ENCODE measurements at places on chromosomes 1 and 21. TPM values are rescaled to one million over a fixed set of nuclear protein-coding genes. Genes with fewer than 3 reads are reported as not detected.

DNA sequence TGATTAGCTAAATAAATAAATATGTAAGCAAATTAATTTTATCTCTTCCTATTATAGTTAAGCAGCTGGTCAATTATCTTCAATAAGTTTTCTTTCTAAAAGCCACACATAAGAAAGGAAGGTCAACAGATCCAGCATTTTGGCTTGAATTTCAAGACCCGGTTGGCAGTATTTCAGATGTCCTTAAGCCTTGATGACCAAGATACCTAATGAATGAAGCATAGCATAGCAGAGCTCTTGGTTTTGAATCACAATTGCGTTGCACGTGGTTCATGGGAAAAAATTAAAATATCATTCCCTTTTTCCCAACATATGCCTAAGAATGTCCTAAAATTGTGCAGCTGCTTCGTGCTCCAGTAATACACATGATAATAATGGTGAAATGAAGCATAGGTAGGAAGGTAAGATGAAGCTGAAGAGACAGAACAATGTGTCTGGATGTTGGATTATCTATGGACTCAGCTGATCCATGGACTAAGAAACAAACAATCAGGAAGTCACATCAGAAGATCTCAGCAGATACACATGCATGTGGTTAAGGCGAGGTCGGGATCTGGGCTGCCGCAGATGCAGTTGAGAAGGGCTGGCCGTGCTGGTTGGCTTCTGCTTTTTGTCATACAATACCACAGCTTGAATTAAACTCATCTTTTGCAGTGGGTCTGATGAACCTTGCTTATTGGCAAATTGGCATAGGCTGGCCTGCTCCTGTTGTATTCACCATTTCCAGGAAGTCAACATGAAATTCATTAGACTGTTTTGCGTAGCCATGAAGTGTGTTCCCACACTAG, 284.9 kb upstream of the RUNX1 start:
- no peak for DNase-seq
- H3K27me3 ChIP-seq, result peaks cover 3% of the 10 kb centered on the region
- H3K27ac ChIP-seq, result no peak overlapping the region
- H3K4me1 ChIP-seq, result no peaks in the 10 kb centered on the region
- no peak overlapping the region for H3K4me3 ChIP-seq
- H3K36me3 ChIP-seq, result no peaks in the 10 kb centered on the region

DNA sequence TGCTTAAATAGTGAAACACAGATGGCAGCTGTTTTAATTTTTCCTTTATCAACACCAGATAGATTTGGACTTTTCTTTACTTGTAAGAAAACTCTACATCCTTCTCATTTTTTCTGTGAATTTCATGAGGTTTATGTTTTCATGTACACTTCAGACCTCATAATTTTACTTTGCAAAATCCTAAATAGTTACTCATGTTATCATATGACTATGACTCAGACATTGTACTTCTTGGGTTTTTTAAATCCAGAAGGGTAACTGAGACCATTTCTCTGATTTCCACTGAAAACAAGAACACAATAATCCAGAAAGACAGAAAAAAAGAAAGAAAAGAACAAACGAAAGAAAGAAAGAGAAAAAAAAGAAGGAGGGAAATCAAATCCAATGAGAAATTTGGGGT, 1021.6 kb downstream of the NCAM2 start:
- no peak for DNase-seq
- no peak overlapping the region for H3K27ac ChIP-seq
- no peaks in the 10 kb centered on the region for H3K4me1 ChIP-seq
- H3K4me3 ChIP-seq, result no peak overlapping the region

The LCE2B gene
- total RNA-seq, result not detected

GRCh38 chr1:235013512-235013911, 115.1 kb downstream of the TOMM20 start:
- H3K36me3 ChIP-seq, result no peaks in the 10 kb centered on the region
- no peak overlapping the region for H3K4me3 ChIP-seq
- no peaks in the 10 kb centered on the region for H3K27me3 ChIP-seq
- no peak overlapping the region for H3K27ac ChIP-seq
- H3K4me1 ChIP-seq, result peaks cover 16% of the 10 kb centered on the region

- H3K4me3 ChIP-seq, result no peak overlapping the region
- peaks cover 3% of the 10 kb centered on the region for H3K27me3 ChIP-seq
- H3K27ac ChIP-seq, result no peak overlapping the region
- H3K4me1 ChIP-seq, result peaks cover 26% of the 10 kb centered on the region
- DNase-seq, result no peak
These were observed 4.9 kb downstream of the RD3 start for GRCh38 chr1:211487082-211487481.

DNA sequence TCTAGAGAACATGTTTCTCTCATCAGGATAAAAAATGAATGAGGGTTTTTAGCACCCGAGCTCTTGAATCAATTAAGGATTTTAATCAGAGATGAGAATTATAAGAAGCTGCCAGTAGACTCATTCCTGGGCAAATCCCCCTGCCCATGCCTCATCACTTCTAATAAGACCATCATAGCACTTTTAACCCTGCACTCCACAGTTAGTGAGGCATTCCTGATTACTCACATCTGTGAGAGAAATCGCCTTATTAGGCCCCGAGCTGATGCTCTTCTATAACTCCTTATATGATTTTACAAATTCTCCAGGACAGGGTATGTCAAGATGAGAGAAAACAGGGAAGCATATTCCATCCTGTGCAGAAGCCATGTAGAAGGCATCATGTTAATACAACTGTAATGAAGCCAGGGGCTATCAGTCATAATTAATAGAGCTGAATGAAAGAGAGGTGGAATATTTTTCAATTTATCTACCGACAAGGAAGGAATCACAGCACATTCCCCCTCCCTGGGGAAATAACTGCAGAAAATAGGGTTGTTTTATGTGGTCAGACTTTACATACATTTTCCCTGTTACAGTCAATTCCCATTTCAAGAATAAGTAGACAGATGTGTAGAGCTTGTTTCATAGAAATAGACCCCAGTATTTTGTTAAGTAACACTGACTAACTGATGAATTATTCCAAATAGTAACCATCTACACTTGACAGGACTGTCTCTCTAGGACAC, 272.7 kb downstream of the HHIPL2 start:
- no peak overlapping the region for H3K27ac ChIP-seq
- H3K36me3 ChIP-seq, result no peaks in the 10 kb centered on the region
- H3K4me1 ChIP-seq, result no peaks in the 10 kb centered on the region

The IGSF9 gene
- total RNA-seq, result 44.3 TPM

DNA sequence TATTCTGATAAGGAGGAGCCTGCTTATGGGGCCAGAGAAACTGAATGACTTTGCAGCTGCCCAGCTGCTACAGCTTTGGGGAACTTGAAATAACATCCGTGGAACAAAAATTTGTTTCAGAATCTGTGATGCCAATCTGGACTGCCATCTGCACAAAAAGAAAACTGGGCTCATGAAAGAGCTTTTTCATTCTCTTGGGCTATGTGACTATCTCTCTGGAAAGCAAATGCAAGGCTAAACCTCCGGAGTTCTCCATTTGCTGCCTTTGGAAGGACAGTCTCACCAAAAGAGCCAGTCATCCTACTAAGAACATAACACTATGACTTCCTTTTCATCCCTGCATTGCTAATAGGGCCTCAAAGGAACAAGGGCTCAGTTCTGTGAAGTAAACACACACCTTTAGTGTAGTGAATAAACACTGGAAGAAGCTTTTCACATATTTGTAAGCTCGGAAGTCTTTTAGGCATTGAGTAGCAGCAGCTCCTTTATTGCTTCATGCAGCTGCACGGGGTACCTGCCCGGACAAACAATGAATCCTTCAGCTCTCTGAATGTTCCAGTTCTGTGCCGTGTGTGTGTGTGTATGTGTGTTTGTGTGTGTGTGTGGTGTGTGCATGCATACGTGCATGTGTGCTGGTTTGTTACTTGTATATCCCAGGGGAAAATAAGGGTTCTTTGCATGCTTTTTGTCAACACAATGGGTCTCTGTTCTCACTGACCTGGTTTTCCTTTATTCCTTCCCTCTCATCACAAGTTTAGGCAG, 255.5 kb upstream of the SGIP1 start:
- no peak overlapping the region for H3K27ac ChIP-seq
- no peak for DNase-seq
- no peaks in the 10 kb centered on the region for H3K36me3 ChIP-seq
- peaks cover 18% of the 10 kb centered on the region for H3K4me1 ChIP-seq
- no peaks in the 10 kb centered on the region for H3K27me3 ChIP-seq
- H3K4me3 ChIP-seq, result no peak overlapping the region

GRCh38 chr21:36471254-36471723, 8.6 kb downstream of the CLDN14 start:
- H3K36me3 ChIP-seq, result no peaks in the 10 kb centered on the region
- peaks cover 5% of the 10 kb centered on the region for H3K27me3 ChIP-seq
- H3K4me1 ChIP-seq, result no peaks in the 10 kb centered on the region
- DNase-seq, result no peak
- no peak overlapping the region for H3K4me3 ChIP-seq

DNA sequence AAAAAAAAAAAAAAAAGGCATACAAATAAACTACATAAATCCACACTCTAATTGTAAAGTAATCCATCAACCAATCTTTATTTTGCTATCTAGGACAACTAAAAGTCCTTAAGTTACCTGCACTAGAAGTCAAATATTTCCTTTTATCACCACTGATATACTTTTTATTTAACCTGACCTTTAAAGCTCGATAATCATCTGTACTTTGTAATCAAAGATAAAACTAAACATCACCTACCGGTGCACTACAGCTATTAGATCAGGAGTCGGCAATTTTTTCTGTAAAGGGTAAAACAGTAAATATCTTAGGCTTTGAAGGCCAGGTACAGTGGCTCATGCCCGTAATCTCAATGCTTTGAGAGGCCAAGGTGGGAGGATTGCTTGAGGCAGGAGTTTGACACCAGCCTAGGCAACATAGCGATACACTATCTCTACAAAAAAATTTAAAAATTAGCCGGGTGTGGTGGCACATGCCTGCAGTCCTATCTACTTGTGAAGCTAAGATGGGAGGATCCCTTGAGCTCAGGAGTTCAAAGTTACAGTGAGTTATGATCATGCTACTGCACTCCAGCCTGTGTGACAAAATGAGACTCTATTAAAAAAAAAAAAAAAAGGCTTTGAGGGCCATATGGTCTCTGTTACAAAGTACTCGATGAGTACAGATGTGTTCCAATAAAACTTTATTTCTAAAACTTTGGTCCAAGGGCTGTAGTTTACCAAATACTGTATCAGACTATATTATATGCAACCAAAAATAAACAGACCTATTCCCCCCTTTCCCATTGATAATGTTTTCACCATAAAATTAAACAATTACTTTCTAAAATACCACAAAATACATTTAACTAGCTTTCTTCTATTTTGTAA, 47.1 kb downstream of the TESK2 start:
- H3K36me3 ChIP-seq, result no peaks in the 10 kb centered on the region
- no peak for DNase-seq
- H3K27me3 ChIP-seq, result no peaks in the 10 kb centered on the region
- peak overlapping the region; percentile 13 for H3K27ac ChIP-seq
- H3K4me3 ChIP-seq, result no peak overlapping the region
- H3K4me1 ChIP-seq, result no peaks in the 10 kb centered on the region

GRCh38 chr1:241888232-241888631, 40.2 kb downstream of the EXO1 start:
- H3K4me3 ChIP-seq, result no peak overlapping the region
- DNase-seq, result no peak
- H3K4me1 ChIP-seq, result no peaks in the 10 kb centered on the region
- no peaks in the 10 kb centered on the region for H3K36me3 ChIP-seq
- no peaks in the 10 kb centered on the region for H3K27me3 ChIP-seq
- H3K27ac ChIP-seq, result no peak overlapping the region

GRCh38 chr1:210398466-210398865, 69.8 kb downstream of the HHAT start:
- no peaks in the 10 kb centered on the region for H3K27me3 ChIP-seq
- H3K4me3 ChIP-seq, result no peak overlapping the region
- H3K36me3 ChIP-seq, result no peaks in the 10 kb centered on the region
- no peak overlapping the region for H3K27ac ChIP-seq
- peaks cover 10% of the 10 kb centered on the region for H3K4me1 ChIP-seq

The SLC45A3 gene
- total RNA-seq, result 4.2 TPM

The CADM3 gene
- 5.8 TPM for total RNA-seq

GRCh38 chr1:200883118-200883517, 10.3 kb downstream of the GPR25 start:
- peak; percentile 8 for DNase-seq
- peaks cover 8% of the 10 kb centered on the region for H3K4me1 ChIP-seq
- H3K27ac ChIP-seq, result no peak overlapping the region
- H3K36me3 ChIP-seq, result no peaks in the 10 kb centered on the region
- no peaks in the 10 kb centered on the region for H3K27me3 ChIP-seq
- H3K4me3 ChIP-seq, result no peak overlapping the region

The SPRR2G gene
- total RNA-seq, result not detected
